ENCODE measurements at places on chromosomes 3 and 15. TPM values are rescaled to one million over a fixed set of nuclear protein-coding genes. Genes with fewer than 3 reads are reported as not detected.

DNA sequence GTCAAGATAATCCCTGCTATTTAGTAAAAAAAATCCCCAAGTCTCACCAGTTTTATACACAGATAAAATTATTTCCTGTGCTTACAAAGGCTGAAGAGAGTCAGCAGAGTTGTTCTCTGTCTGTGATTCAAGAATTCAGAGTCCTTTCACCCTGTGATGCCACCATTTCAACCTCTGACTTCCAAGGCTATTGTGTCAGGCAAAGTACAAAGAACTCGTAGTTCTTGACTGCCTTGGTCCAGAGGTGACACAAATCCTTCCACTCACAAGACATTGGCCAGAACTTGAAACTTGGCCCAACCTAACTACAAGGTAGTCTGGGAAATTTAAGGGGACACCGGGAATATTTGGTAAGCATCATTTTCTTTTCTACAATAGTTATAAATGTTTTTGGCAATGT, 34.9 kb upstream of the CMC1 start:
- DNase-seq, result no peak

GRCh38 chr3:115828401-115828800, 205.1 kb downstream of the GAP43 start:
- no peak for DNase-seq

- DNase-seq, result no peak
Observed at GRCh38 chr3:197889204-197889930, 60.6 kb upstream of the RPL35A start.

DNA sequence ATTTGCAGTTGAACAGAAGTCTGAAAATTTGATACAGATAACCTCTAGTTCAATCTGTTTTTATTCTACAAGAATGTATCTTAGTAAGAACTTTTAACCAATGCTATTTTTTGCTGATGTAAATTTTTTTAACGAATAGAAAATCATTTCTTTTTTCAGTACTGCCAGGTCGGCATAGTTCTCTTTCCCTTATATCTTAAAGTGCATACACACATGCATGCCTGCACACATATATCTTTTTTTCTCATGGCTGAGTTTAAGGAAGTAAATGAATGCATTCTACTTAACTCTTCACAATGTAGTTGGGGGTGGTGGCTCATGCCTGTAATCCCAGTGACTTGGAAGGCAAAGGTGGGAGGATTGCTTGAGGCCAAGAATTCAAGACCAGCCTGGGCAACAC, 48.4 kb downstream of the BLM start:
- no peak for DNase-seq

DNA sequence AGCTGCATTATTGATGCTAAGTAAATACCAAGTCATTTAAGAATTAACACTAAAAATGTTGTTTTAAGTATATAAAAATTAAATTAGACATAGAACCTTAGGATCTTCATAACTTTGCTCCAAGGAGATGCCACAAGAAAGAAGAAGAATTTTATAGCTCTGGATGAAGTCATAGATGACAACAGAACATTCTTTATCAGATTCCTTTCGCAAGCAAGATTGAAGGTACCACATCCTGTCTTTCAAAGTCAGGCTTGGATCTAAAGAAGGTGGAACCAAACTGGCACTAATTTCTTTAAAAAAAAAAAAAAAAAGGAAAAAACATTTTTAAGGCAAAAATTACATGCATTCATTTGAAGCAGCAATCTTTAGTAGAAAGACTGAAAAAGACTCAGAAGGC, 62.5 kb downstream of the POLQ start:
- no peak for DNase-seq

GRCh38 chr3:38018296-38019266, 10.9 kb downstream of the PLCD1 start:
- DNase-seq, result no peak

GRCh38 chr3:89954137-89954536, 846.7 kb downstream of the EPHA3 start:
- no peak for DNase-seq

DNA sequence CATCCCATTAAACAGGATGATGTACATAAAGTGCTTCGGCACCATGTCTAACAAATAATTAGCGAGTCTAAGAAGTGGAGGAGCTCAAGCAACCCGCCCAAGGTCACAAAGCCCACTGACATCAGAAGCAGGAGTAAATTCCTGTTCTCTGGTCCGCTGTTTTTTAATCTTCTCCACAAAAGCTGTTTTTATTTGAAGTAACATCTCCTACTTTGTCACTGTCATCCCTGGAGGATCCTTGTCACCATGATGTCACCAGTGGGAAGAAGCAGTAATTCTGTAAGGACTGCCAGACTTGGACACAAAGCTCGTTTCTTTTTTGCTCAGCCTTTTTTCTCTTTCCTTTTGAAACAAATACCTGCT, 216.2 kb downstream of the STT3B start:
- no peak for DNase-seq

- no peak for DNase-seq
Observed at GRCh38 chr3:166607933-166608521, 770.8 kb upstream of the BCHE start.

- DNase-seq, result no peak
Observed at GRCh38 chr15:71129669-71130068, 14.4 kb downstream of the THSD4 start.

DNA sequence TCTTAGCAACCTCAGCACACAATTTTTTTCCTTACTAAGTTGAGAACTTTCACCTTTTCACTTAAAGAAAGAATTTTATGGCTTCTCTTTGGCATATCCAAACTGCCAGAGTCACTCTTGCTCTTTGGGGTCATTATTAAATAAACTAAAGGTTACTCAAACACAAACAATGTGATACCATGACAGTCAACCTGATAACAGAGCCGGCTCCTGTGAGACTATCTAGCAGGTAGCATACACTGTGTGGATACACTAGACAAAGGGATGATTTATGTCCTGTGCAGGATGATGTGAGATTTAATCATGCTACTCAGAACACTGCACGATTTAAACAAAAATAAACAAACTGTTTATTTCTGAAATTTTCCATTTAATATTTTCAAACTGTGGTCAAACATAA, 35.6 kb downstream of the LRRFIP2 start:
- no peak for DNase-seq

- DNase-seq, result peak; percentile 57
Observed at GRCh38 chr15:100765467-100766241, 114.0 kb upstream of the ALDH1A3 start.

- DNase-seq, result peak; percentile 30
Observed at GRCh38 chr3:52851348-52851747, 16.5 kb upstream of the MUSTN1 start.

Gene ABI3BP
- total RNA-seq, result 12.7 TPM

Gene CERS3
- not detected for total RNA-seq

Gene SKOR1
- total RNA-seq, result 0.20 TPM

Gene GOLGA8J
- not detected for total RNA-seq
